ENCODE measurements at places on chromosomes 12 and 14. TPM values are rescaled to one million over a fixed set of nuclear protein-coding genes. Genes with fewer than 3 reads are reported as not detected.

- peak; percentile 64 for DNase-seq
These were observed 140.5 kb downstream of the AKAP6 start for GRCh38 chr14:32469388-32470160.

DNA sequence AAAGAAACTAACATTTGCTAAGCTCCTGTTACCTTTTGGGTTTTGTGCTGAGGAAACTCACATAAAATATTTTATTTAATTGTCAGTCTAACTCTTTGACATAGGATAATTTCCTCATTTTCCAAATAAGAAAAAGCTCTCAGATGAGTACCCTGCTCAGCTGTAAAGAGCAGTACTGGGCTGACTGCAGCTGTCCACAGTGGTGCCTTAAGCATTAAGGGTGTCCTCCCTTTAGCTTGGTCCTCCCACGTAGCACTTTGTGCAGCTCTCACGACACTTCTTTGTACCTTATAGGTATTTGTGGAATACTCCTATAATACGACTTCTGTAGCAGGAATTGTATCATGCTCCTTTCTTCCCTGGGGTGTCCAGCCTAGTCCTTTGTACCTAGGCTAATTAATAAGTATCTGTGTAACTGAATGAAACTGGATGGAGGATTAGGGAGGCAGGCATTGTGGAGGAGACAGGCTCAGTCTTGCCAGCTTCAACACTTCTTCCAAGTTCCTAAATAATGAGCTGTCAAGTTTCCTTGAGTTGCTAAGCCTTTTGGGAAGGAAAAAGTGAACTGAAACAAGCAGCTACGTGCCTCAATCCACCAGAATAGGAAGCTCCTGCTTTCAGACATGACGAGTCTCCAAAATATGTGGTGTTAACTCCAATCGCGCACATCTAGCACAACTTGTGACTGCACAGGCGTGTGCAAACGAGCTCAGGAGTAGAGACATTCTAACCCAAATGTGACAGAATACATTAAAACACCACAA, 123.0 kb downstream of the SLC38A4 start:
- peak; percentile 100 for DNase-seq

- DNase-seq, result no peak
These were observed 50.8 kb downstream of the EID3 start for GRCh38 chr12:104354167-104354867.

DNA sequence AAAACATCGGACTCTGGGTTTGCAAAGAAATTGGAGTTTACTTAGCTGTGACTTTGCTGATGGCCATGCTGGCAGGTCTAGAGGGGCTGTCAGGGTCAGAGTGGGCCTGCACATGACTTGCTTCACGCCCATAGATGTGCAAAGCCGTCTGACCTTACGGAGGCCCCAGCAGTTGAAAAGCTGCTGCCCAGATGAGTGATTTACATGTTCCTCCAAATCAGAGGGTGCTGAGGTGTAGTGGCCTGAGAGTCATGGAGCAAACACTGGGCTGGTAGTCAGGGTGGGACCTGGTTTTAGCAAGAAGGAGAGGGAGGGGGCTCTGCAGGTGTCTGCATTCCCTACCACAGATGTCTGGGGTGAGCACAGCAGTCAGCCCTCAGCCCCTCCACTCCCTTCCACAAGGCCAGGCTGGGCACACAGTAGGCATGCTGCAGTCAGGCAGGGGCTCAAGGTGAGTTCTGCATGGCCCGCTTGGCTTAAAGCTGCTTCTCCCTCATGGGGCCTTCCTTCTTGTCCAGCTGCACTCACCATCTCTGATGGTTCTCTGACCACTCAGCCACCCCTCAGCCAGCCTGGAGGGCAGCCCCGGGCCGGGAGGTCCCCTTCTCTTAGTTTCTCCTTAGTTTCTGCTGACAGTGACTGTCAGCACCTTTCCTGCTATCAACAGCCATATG, 34.2 kb upstream of the EML1 start:
- no peak for DNase-seq

GRCh38 chr14:100988956-100989355, 85.4 kb upstream of the RTL1 start:
- no peak for DNase-seq

DNA sequence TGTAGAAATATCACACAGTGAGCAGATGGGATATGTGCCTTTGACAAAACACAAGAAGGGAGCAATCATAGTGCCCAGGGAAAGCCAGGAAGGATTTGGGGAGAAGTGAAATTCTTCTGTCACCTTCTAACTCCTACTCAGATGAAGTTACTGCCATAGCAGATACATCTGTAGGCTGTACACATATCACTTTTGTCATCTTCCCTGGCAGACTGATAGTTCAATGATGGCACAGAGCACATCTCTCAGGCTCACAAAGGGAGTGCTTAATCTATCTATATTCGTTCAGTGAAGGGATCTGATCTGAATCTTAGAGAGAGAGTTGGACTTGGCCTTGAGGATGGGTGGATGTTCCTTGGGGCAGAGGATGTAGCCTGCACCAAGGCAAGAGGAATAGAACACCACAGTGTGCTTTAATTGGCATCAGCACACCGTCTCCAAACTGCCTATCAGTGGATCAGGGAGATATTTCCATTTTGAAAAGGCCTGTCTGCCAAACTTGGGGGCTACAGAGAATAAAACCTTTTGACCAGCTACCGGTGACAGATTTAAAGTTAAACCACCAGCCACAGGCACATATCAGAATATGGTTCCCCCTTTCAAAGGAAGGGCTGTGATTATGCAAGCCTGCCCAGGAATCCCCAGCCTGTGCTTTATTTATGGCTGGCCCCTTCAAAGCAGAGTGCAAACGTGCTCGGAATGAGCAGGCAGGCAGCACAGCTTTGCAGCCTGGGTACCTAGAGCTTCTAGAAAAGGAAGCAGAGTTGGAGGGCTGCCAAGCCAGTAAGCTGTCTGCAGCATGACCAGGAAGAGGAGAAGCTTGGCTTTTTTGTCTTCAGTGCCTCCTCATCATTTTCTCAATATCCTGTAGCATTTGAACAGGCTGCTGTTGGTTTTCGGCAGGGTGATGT, 165.5 kb upstream of the DYRK2 start:
- peak; percentile 29 for DNase-seq

GRCh38 chr12:63006536-63006935, 71.6 kb upstream of the PPM1H start:
- DNase-seq, result no peak

- peak; percentile 50 for DNase-seq
These were observed 130.2 kb upstream of the LRFN5 start for GRCh38 chr14:41476526-41476925.

GRCh38 chr12:22628228-22628627, 3.3 kb downstream of the ETNK1 start:
- DNase-seq, result peak; percentile 7

- no peak for DNase-seq
These were observed 1.1 kb downstream of the FBXO21 start for GRCh38 chr12:117188961-117189724.

DNA sequence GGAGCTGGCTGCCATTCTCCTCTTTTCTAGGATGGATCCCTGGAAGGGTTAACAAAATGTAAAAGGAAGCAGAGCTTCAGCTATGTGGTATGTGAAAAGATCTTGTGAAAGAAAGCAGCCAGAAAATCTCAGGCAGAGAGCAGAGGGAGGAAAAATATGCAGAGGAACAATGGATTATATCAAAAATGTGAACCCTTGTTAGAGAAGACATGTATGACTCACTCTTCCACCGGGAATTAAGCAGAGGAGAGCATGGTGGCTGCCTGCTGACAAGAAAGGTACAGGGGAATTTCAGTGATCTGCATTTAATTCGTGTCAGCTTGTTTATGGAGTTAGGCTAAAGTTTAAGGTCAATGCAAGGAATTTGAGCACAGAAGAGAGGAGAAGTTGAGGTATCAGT, 46.3 kb downstream of the KCNA1 start:
- no peak for DNase-seq

DNA sequence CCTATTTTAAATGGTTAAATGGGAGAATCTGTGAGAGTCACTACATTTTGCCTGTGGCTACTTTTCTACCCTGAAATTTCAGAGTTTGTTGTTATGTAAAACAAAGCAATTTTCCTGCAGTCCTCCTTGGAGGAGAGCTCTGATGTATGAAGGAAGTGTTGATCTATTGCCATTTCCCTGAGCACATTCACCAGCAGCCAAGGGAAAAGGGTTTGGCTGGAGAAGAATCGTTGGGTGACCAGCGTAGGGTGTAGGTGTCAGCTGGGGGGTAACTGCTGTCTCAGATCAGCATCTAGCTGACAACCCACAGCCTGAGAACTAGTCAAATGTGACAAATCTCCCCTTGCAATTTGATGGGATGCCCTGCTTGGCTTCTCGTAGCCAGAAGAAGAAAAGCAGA, 230.5 kb downstream of the PDZRN4 start:
- DNase-seq, result no peak

- DNase-seq, result peak; percentile 2
These were observed 1048.2 kb downstream of the SLC16A7 start for GRCh38 chr12:60644076-60644475.

- no peak for DNase-seq
These were observed 194.1 kb downstream of the KTN1 start for GRCh38 chr14:55773984-55774545.

- no peak for DNase-seq
These were observed 28.1 kb upstream of the SINHCAF start for GRCh38 chr12:31353750-31354708.

- no peak for DNase-seq
These were observed 121.8 kb downstream of the NRXN3 start for GRCh38 chr14:78292003-78292402.

DNA sequence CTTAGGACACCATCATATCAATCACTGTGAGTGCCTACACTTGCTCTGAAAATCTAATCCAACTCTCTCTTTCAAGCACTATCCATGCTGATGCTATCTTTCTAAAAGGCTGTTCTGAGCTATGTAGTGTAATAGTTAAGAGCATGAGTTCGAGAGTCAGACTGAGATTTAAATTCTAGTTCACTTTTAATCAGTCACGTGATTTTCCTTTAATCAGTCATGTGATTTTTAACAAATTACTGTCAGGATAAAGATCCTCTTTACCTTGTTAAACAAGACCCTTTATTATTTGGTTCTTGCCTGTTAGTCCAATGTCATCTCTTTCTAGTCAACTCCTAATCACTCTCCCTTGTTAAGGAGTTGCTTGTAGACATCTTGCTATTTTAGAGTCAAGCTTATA, 653.0 kb downstream of the RPL10L start:
- DNase-seq, result no peak

GRCh38 chr14:71799841-71800240, 132.4 kb upstream of the RGS6 start:
- no peak for DNase-seq

DNA sequence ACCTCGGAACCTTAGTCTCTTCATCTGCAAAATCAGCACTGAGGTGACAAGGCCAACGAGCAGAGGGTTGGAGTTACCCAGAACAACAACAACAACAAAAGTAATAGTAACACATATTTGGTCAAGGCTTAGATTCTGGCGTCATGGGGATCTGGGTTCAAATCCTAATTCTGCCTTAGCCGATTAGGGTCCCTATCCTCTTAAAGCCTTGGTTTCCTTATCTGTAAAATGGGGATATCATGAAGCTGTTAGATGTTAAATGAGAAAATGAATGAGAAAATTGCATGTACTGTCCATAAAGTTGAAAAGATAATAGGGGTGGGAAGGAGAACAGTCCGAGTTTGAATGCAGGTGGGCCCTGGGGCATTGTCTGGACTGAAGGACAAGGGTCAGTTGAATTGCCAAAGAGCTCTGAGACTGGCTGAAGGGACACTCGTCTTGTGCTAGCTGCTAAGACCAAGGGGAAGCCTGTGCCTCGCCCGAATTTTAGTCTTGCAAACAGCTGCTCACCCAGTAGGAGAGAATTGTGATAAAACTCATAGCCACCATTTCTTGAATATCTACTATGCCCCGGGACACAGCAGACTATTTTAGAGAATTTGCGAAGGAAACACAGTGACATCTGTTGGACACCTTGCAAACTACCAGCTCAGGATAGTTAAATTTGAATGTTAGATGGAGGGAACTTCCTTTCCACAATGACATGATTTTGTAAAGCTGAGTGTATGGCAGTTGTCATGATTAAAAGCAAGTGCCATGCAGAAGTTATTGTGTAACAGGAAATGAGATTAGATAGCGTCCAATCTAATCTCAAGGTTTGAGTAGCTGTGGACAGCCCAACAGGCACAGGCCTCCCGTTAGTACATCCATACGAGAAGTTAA, 6.8 kb upstream of the HNF1A start:
- no peak for DNase-seq

DNA sequence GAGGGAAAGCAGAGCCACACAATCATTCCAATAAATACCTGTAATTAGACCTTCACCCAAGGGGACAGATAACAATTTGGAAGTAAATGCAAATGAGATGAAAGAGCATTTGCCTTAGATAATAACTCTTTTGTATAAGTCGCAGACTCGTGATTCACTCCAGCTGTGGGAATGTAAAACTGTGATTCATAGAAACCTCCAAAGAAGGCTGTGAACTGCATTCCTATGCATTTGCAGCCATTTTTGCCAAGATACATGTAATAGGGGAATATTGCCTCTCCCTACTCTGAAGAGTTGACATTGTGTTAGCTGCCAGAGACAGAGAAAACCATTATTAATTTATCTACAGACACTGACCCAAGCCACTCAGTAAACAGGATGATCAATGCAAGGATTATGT, 181.9 kb upstream of the ARHGAP5 start:
- peak; percentile 87 for DNase-seq

DNA sequence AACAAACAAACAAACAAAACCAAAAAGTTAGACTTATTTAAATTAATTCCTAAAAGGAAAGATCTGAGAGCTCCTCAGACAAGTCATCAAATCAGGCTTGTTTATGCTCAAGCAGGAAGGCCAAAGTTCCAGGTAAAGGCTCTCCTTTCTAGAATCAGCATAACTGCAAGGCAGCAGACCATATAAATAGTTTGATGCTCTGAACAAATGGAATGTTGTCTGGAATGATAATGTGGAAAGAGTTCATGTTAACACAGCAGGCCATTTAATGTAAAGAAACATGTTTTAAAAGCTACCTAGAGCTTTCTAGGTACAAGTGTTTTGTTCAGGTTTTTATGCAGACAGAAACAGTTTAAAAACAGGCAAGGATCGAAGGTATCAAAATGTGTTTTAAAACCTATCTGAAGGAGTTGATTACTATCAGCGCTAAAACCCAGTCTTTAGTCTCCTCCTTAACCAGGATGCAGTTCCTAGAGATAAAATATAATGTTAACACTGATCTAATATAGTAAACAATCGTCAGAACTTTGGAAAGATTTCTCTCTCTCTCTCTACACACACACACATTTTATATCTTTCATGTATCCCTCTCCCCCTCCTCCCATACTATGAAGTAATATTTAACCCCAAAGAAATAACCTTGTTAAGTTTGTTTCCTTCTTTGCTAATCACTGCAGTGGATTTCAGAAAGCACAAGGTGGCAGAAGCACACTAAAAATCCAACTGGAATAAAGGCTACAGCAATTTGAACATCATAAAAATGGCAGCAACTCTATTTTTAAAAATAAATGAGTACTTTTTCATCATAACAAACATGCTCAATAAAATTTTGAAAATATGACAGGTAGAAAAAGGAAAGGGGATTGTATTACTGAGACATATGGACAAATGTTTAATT, 135.5 kb downstream of the PAWR start:
- peak; percentile 17 for DNase-seq

- DNase-seq, result no peak
These were observed 79.9 kb upstream of the KCNA1 start for GRCh38 chr12:4829793-4830162.

BIN2 gene
- not detected for total RNA-seq

ARMH4 gene
- total RNA-seq, result 1.1 TPM

TPH2 gene
- not detected for total RNA-seq

MYH6 gene
- total RNA-seq, result not detected
